ENCODE measurements at places on chromosomes 7 and 10.
A peak's percentile ranks its signal among the peaks of the same experiment; 100 is the strongest.

DNA sequence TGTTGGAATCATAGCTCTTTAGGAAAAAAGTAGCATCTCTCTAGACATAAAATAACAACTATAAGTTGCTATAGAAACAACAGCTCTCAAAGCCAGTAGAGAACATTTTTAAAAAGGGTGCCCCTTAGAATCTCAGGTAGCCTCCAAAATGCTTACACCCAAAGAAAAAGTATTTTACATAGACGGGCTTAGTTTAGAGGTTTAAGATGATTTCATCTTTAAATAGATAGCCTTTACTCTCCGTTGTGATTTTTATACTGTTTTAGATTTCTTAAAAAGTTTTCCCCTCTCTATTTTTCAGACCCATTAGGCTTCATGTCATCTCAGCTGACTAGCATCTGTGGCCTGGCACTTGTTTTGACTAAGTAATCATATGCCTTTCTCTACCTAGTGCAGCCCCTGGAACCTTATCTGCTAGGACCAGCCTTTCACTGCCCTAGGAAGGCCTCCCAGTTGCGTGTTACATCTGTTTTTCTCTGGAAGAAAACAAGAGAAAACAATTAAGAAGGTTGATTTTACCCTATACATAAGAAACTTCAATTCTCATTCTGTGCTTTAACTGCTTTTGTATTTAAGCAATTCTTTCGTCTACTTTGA lies 6.9 kb upstream of the BPGM start:
- DNase-seq: no peak

DNA sequence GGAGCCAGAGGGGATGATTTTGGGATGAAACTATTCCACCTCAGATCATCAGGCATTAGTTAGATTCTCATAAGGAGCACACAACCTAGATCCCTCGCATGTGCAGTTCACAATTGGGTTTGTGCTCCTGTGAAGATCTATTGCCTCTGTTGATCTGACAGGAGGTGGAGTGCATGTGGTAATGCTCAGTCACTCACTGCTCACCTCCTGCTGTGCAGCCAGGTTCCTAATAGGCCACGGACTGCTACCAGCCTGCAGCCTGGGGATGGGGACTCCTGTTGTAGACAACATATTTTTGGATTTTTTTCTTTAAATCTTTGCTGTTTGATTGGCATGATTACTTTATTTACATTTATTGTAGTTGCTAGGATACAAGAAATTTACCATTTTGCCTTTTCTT lies 765.0 kb downstream of the INHBA start:
- DNase-seq: no peak

DNA sequence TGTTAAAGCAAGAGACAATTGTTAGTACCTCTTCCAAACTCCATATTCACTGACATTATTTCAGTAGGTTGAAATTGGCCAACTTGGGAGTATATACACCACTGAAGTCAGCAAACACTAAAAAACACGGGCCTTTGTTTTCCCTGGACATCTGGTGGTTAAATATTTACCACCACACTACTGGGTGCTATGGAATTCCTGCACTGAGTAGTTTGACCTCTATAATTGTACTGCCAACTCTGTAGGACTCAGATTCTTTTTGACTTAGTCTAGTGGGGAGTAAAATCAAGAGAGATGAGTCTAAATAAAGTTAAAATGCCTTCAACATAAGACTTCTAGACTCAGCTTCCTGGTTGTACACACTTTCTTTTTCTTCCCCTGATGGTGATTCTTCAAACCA lies 41.3 kb upstream of the TES start:
- DNase-seq: peak; percentile 48

DNA sequence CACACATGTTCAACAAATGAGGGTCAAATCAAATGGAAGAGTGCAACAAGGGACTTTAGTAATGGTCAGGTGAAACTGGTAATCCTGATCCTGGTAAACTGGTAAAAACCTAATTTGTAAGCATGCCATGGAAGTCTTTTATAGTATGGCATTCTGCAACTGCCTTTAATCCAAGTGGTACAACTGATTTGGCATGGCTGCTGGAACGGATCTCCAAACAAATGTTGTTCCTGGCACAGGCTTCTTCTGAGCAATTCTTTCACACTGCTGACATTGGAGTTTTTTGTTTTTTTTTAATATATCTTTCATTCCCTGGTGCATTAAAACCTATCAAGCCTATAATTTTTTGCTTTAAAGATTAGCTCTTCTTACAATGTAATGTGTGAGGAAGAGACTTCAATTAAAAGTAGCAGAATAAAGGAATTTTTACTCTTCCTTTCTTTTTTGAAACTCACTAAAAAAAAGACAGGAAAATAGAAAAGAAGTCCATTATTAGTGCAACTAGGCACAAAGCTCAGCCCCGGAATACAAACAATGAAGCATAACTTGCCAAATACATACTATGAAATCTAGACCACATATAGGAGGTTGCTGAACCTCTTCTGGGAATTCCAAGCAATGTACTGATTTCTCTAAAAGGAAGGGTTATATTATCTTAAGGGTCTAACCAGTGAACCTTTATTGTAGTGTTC lies 79.3 kb upstream of the OIT3 start:
- DNase-seq: no peak

DNA sequence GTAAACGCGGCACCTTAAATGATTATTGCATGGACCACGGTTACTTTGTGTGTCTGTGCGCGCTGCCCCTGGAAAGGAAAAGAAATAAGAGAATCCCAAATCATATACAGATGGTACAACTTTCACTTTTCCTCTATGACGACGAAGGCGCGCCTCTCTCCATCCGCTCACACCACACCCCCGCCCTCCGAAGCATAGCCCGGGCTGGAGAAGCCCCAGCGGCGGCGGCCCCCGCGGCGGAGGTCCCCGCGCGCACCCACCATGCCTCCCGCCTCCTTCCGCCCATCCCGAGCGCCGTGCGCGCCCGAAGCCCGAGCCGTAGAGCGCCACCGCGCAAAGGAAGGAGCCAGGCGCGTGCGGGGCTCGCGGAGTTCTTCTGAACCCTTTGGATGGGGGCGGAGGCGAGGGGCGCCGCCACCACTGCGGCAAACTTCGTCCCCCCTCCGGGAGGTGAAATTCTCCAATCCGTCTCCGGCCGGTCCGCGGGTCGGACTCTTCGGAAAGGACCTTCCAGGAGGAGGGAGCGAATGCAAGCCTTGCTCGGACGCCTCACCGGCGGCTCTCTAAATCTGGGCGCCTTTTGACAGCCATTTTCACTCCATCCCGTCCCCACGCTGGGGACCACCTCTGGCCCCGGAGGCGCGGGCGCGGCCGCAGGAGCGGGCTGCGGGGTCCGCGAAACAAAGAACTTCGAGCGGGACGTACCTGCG lies 588 bp downstream of the GLI3 start:
- DNase-seq: peak; percentile 71

GRCh38 chr7:4725850-4726450 lies 43.9 kb downstream of the FOXK1 start:
- DNase-seq: no peak

DNA sequence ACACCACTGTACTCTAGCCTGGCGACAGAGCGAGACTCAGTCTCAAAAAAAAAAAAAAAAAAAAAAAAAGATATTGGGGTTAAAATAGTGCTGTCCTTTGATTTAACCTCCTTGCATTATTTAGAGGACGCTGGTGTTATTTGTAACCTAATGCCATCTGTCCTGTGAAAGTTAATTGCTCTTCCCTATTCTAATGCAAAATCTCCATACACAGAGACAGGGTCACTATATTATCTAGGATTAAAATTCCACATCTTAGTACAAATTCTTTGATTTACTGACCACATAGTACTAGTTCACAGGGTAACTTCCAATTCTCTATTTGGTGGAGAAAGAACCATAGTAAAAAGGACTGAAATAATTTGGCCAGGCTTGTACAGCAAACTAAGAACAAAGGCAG lies 184.2 kb upstream of the STEAP4 start:
- no peak for DNase-seq

DNA sequence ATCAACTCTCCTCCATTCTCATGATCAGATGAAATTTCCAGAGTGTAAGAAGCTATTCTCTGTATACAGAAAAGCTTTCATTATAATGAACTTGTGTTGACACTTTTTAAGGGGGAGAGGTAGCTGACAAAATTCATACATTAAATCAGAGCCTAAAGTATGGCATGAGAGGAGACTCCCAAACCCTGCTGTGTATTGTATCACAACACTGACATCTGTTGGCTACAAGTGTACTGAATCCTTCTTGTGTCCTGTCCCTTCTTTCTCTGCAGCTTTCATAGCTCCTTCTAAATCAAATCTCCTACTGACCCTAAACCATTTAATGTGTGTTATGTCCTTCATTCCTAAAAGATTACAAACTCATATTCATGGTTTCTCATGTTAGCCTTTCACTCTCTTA lies 70.9 kb downstream of the GCC1 start:
- DNase-seq: peak; percentile 73

DNA sequence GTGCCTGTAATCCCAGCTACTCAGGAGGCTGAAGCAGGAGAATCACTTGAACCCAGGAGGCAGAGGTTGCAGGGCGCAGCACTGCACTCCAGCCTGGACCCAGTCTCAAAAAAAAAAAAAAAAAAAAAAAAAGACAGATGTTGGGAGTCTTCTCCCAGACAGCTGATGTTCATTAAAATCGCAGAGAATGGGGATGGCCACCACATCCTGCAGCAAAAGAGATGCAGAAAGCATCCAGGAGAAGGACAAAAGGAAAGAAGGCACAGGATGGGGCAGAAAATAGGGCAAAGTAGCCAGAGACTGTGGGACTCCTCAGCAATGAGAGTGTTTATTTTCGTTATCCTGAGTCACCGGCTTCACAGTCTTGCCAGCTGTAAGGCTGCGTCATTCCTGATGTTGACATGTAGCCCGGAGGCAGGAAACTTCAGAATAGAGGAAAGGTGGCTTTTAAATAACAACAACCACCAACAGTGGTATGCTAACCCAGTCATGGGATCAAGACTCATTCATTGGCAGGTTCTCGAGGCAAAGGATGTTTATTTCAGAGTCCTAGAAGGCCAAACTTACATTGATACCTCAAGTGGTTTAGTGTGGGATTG lies 149.5 kb upstream of the SVIL start:
- peak; percentile 16 for DNase-seq

DNA sequence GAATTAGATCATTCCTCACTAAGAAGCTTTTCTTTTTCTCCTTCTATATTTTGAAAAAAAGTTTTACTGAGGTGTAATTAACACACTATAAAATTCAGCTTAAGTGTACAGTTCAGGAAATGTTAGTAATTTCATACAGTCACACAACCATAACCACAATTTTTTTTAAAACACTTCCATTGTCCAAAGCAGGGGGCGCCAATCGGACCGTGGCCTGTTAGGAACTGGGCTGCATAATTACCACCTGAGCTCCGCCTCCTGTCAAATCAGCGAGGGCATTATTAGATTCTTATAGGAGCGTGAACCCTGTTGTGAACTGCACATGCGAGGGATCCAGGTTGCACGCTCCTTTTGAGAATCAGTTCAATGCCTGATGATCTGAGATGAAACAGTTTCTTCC lies 427.1 kb downstream of the TFEC start:
- DNase-seq: no peak

DNA sequence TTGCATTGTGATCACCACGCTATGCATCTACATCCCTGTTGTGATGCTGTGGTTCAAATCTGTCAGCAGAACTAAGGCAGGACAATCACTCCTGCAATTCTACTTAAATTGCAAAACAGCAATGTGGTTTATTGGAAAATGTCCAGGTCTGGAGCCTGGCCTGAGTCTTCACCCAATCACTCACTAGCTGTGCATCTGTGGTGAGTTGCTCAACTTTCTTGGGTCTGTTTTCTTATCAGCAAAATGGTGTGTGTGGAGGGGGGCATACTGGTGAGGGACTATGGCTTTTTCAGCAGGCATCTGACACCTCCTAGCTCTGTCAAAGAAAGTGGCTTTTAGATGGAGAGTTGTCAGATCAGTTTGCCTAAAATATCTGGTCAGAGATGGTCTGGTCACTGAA lies 108.3 kb upstream of the FEZF1 start:
- DNase-seq: no peak

DNA sequence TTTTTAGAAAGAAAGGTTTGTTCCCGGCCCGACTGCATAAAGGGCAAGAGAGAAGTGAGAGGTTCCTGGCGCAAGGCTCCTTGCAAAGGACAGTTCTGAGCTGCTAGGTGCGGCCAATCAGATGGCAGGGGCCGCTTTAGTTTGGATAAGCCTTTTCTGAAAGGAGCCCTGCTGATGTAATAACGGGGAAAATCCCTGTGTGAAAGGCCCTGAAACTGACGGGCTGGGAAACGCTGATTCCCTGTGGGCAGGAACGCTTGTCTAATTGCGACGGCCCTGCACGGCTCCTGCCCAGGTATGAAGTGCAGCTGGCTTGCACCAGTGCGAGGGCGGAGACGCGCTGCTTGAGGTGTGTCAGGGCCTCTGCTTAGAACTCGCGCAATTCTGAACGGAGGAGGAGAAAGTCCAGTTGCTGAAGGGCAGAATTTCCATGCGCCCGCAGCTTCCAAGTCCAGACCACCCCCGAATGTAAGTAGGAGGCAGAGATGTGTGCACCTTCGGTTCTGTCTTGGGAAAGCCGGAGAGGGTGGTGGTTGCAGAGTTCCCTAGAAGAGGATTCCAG lies 30.5 kb downstream of the TACC2 start:
- peak; percentile 75 for DNase-seq

DNA sequence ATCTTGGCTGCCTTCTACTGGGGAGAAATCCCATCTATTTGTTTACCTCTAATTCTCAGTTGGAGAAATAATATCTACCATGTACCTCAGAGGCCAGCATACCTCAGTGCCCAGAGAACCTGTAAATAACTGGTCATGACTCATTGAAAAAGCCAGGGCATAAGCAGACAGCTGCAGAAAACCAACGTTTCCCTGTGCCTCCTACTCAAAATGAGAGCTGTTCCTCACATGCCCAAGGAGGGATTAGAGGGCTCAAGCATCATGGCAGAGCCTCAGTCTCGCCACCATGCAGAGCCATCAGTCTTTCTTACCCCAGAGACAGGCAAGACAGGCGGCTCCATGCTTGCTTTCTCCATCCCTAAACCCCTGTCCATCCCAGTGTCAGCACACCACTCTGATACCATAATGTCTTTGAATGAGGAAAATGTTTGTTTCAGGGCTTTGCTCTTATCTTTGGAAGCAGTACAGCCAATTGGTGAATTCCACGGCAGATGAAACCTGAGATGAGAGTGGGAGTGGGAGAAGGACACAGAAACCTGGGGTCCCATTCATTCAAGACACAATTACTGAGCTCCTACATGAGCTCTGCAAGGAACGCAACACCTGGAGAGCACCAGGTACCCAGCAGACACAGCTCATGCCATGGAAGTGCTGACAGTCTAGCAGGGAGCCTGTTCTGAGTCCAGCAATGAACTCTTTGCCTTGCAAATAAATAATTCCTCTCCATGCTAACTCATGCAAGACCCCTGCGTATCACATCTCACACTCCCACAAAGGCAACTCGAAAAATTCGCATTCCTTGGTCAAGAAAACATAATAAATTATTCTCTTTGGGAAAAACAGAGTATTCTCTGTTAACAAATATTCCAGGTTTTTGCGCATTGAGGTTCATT lies 21.1 kb downstream of the PON1 start:
- DNase-seq: peak; percentile 41

GRCh38 chr7:39978230-39978934 lies 28.3 kb downstream of the CDK13 start:
- DNase-seq: no peak

- DNase-seq: no peak
Measured at GRCh38 chr7:140004672-140005071, 58.1 kb downstream of the PARP12 start.

- DNase-seq: no peak
Measured at GRCh38 chr7:51311166-51311565, 5.4 kb downstream of the COBL start.

GRCh38 chr10:91162050-91162494 lies 58.4 kb upstream of the PCGF5 start:
- peak; percentile 17 for DNase-seq
